ENCODE measurements at places on chromosomes 5 and 9.

- no peak for DNase-seq
Observed at GRCh38 chr9:18800579-18800978, 232.4 kb downstream of the SAXO1 start.

DNA sequence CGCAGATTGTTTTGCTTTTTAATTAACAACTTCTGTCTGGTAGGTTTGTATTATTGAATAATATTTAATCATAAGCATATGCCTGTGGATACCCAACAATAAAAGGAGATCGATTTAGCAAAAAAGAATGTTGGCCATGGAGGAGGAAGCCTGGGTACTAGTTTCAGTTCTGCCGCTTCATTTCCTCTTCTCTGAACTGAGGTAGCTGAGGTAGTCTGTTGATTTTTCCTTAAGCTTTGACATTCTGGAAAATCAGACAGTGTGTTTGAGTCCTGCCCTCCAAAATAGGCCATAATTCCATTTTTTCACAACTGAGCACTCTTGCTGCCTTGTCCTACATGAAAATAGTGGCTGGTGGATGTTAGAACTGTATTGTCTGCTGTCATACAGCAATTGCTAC, 6.0 kb upstream of the GPR21 start:
- no peak for DNase-seq

DNA sequence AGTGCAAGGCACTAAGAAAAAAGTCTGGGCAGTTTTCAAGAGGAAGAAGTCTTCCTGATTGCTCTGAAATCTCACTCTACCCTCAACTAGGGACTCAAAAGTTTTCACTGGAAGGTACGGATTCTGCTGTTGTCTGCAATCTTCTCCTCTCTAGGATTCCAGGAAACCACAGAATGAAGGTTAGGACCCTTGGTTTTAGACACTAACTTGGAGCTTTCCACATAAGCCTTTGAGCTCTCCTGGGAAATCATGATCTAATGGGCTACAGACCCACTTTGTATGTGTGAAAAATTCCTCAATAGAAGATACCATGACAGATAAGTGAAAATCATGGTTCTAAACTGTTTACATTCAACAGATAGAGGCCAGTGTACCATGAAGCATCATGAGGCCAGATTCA, 265.1 kb downstream of the PSAT1 start:
- DNase-seq, result no peak

GRCh38 chr5:102740515-102740914, 14.6 kb upstream of the PAM start:
- no peak for DNase-seq

DNA sequence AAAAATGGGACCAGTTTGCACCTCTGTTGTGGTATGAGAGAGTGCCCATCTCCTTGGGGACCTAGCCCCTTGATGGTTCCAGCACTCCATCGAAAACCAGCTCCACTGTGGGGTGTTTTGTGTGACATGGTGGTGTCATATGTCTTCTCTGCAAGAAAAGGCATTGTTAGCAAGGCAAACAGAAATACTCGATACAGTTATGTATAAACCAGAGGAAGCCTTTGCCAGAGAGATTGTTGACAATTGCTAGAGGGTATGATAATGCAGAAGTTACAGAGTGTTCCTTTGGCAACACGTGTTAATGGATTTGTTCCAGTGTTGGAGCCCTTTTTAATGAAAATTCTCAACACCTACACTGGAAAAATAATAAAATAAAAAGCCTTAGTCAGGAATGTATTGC, 270.4 kb upstream of the DMRT1 start:
- no peak for DNase-seq

- DNase-seq, result no peak
Observed at GRCh38 chr5:178587763-178588611, 2.2 kb downstream of the COL23A1 start.

GRCh38 chr9:97803167-97804058, 49.6 kb upstream of the FOXE1 start:
- DNase-seq, result peak; percentile 5

All from NCI-H446 (cell line).